ENCODE measurements at places on chromosomes 4 and X.

DNA sequence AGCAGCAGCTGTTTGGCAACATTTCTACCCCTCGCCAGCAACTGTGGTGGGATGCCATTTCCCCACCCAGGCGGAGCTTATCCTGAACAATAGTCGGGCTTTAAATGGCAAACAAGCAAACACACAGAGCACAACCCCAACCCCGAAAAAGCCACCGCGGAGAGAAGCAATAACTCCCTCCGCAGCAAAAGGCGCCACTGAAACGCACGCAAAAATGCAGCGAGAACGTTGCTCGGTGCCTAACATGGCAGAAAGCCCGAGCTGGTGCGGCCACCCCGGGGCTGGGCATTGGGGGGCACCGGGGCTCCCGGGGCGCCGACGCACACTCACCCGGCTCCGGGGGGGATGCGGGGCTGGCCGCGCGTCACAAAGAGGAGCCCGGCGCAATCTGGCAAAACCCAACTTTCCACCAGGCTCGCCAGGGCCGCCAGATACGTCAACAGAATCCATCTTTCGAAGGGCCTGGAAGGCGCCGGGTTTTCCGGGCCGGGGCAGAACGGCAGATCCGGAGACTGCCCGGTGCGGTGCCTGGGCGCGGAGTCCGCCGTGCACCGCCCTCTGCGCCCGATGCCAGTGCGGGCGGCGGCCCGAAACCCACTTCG lies 818 bp downstream of the RAI2 start:
- DNase-seq: no peak

- no peak for DNase-seq
Measured at GRCh38 chr4:121299367-121299766, 81.5 kb downstream of the QRFPR start.

GRCh38 chr4:186266729-186267456 lies 904 bp downstream of the F11 start:
- DNase-seq: peak; percentile 56

- DNase-seq: no peak
Measured at GRCh38 chr4:38752372-38752940, 30.3 kb downstream of the TLR10 start.

DNA sequence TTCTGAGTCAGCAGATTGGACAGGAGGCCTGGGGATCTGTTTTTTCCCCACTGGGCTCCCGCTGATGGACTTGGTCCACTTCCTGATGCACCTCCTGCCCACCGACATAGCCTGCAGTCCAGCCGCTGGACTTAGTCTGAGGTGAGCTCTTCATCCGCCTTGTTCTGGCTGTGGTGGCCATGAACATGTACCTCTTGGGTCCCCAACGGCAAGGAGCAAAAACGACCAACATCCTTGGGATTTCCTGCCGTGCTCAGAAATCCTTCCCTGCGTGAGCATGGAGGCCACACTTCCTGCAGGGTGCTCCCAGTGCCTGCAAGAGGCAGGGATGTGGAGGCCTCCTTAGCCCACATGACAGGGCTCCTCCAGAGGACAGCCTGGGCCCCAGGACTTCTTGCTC lies 76.8 kb downstream of the CRMP1 start:
- DNase-seq: no peak

DNA sequence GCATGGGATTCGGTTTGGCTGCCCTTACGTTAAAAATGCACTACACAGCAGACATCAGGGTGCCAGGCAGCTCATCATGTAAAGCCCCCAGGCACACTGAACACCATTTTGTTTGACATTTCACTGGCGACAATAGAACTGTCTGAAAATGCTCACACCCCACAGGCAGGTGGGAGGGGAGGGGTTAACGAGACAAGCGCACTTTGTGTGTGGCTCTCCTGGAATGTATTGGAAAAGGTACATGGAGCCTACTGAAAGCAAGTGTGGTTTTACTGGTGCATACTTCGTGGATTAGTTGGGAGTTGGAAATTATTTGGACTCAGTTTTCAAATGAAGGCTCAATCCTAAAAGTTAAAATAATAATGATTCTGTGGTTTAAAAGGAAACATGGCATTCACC lies 31.6 kb upstream of the PPARGC1A start:
- no peak for DNase-seq

GRCh38 chr4:112377594-112378242 lies 80.5 kb downstream of the ALPK1 start:
- peak; percentile 50 for DNase-seq

GRCh38 chr4:171561419-171561818 lies 251.8 kb upstream of the GALNTL6 start:
- no peak for DNase-seq

- DNase-seq: no peak
Measured at GRCh38 chr4:81664079-81664478, 192.4 kb upstream of the RASGEF1B start.

DNA sequence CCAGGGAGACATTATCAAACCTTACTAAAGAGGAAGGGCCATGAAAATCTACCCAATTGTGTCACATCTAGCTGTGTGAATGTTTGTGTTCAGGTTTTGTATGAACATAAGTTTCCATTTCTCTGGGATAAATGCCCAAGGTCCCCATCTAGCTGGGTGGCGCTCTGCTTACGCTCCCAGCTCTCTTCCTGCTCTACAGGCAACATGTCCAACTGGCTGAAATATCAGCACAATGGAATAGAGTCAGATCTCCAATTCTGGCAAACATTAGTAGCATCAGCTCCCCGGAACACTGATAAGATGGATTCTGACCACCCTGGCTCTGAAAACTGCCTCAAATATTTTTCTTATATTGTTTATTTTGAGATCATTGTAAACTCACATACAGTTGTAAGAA lies 74.8 kb downstream of the IRF2 start:
- no peak for DNase-seq

- no peak for DNase-seq
Measured at GRCh38 chr4:128384765-128385598, 97.4 kb upstream of the PGRMC2 start.

Measured in ecto neural progenitor cell (in vitro differentiated cells).